ENCODE measurements at places on chromosomes 16 and 17. TPM values are rescaled to one million over a fixed set of nuclear protein-coding genes. Genes with fewer than 3 reads are reported as not detected.

GRCh38 chr17:14298221-14298946 lies 2.5 kb upstream of the HS3ST3B1 start:
- no peak overlapping the region for H3K27ac ChIP-seq
- peaks cover 61% of the 10 kb centered on the region for H3K27me3 ChIP-seq
- H3K4me3 ChIP-seq: no peak overlapping the region
- H3K4me1 ChIP-seq: peaks cover 35% of the 10 kb centered on the region

DNAH2 gene
- total RNA-seq: not detected

- H3K4me1 ChIP-seq: no peaks in the 10 kb centered on the region
- no peaks in the 10 kb centered on the region for H3K27me3 ChIP-seq
- no peaks in the 10 kb centered on the region for H3K36me3 ChIP-seq
- no peak overlapping the region for H3K27ac ChIP-seq
- no peak overlapping the region for H3K4me3 ChIP-seq
- no peak for DNase-seq
These were observed 27.4 kb upstream of the HAS3 start for GRCh38 chr16:69078073-69078472.

DNA sequence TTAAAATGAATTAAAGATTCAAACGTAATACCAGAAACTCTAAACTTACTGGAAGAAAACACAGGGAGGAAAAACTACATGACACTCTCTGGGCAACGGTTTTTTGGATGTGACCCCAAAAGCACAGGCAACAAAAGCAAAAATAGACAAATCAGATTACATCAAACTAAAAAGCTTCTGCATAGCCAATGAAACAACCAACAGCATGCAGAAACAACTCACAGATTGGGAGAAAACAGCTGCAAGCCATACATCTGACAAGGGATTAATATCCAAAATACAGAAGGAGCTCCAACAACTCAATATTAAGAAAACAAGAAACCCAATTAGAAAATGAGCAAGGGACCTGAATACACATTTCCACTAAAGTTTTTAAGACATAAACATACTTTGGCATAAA lies 69.2 kb upstream of the ALOX12 start:
- no peaks in the 10 kb centered on the region for H3K36me3 ChIP-seq
- H3K4me1 ChIP-seq: no peaks in the 10 kb centered on the region
- H3K27me3 ChIP-seq: no peaks in the 10 kb centered on the region
- H3K27ac ChIP-seq: no peak overlapping the region
- H3K4me3 ChIP-seq: no peak overlapping the region

- H3K4me3 ChIP-seq: peak overlapping the region; percentile 31
- H3K4me1 ChIP-seq: peaks cover 78% of the 10 kb centered on the region
- no peak for DNase-seq
- H3K27me3 ChIP-seq: no peaks in the 10 kb centered on the region
These were observed 7.3 kb downstream of the BAHCC1 start for GRCh38 chr17:81402530-81402941.

- peak overlapping the region; percentile 80 for H3K4me3 ChIP-seq
- no peaks in the 10 kb centered on the region for H3K27me3 ChIP-seq
- H3K4me1 ChIP-seq: peaks cover 9% of the 10 kb centered on the region
These were observed 581 bp downstream of the SNRNP25 start for GRCh38 chr16:54237-54581.

- DNase-seq: no peak
- no peak overlapping the region for H3K27ac ChIP-seq
- H3K4me3 ChIP-seq: no peak overlapping the region
- H3K27me3 ChIP-seq: no peaks in the 10 kb centered on the region
- H3K36me3 ChIP-seq: no peaks in the 10 kb centered on the region
These were observed 167.5 kb downstream of the CDK5R1 start for GRCh38 chr17:32654324-32654723.

- DNase-seq: no peak
- H3K27me3 ChIP-seq: no peaks in the 10 kb centered on the region
- no peak overlapping the region for H3K27ac ChIP-seq
- H3K4me3 ChIP-seq: no peak overlapping the region
- H3K4me1 ChIP-seq: no peaks in the 10 kb centered on the region
- no peaks in the 10 kb centered on the region for H3K36me3 ChIP-seq
These were observed 114.6 kb downstream of the ZNF18 start for GRCh38 chr17:11882716-11883115.

Measured in gastrocnemius medialis (tissue), 4 donors.